ENCODE measurements at places on chromosomes 12 and 14. TPM values are rescaled to one million over a fixed set of nuclear protein-coding genes. Genes with fewer than 3 reads are reported as not detected.

DNA sequence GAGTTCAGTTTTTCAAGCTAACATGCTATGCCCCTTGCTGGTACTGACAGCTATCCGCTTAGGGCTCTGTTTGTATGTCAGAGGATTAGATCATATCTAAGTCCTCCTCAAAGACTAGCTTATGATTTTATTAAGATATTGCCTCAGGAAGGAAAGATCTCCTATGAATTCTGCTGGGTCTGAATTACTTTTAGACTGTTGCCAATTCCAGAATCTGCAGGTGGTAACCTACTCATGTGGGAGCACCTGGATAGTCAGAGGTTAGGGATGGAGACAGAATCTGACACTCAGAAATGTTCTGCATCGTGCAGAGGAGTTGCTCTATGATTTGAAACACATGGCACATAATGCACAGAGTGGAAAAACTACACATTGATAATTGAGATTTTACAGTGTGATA lies 843.4 kb downstream of the SLC6A15 start:
- no peak overlapping the region for H3K4me3 ChIP-seq
- H3K4me1 ChIP-seq = no peaks in the 10 kb centered on the region
- no peaks in the 10 kb centered on the region for H3K36me3 ChIP-seq
- H3K27me3 ChIP-seq = no peaks in the 10 kb centered on the region
- DNase-seq = no peak

- peak overlapping the region; percentile 18 for H3K27ac ChIP-seq
- peaks cover 3% of the 10 kb centered on the region for H3K4me1 ChIP-seq
- H3K36me3 ChIP-seq = no peaks in the 10 kb centered on the region
- peaks cover 30% of the 10 kb centered on the region for H3K27me3 ChIP-seq
- no peak overlapping the region for H3K4me3 ChIP-seq
Observed at GRCh38 chr14:76574416-76575095, 186.7 kb upstream of the VASH1 start.

GRCh38 chr12:63964301-63964700 lies 119.8 kb downstream of the SRGAP1 start:
- no peaks in the 10 kb centered on the region for H3K36me3 ChIP-seq
- H3K27me3 ChIP-seq = no peaks in the 10 kb centered on the region
- H3K27ac ChIP-seq = no peak overlapping the region
- H3K4me3 ChIP-seq = no peak overlapping the region
- no peak for DNase-seq

DNA sequence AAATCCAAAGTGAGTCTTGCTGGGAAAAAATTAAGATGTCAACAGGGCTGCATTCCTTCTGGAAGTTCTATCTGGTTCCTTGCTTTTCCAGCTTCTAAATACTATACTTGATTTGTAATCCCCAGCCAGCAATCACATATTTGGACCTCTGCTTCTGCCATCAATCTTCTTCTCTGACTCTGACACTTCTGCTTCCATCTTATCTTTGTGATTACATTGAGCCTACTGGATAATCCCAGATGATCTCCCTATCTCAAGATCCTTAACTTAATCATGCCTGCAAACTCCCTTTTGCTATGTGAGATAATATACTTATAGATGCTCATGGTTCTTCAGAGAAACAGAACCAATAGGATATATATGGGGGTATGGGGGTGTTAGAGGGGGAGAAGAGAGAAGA lies 49.9 kb upstream of the ZDHHC17 start:
- no peak overlapping the region for H3K27ac ChIP-seq
- no peak overlapping the region for H3K4me3 ChIP-seq
- no peaks in the 10 kb centered on the region for H3K36me3 ChIP-seq
- DNase-seq = no peak

GRCh38 chr14:54344445-54344844 lies 52.4 kb upstream of the CDKN3 start:
- H3K27ac ChIP-seq = no peak overlapping the region
- H3K4me1 ChIP-seq = peaks cover 12% of the 10 kb centered on the region
- no peaks in the 10 kb centered on the region for H3K27me3 ChIP-seq
- H3K4me3 ChIP-seq = no peak overlapping the region

DNA sequence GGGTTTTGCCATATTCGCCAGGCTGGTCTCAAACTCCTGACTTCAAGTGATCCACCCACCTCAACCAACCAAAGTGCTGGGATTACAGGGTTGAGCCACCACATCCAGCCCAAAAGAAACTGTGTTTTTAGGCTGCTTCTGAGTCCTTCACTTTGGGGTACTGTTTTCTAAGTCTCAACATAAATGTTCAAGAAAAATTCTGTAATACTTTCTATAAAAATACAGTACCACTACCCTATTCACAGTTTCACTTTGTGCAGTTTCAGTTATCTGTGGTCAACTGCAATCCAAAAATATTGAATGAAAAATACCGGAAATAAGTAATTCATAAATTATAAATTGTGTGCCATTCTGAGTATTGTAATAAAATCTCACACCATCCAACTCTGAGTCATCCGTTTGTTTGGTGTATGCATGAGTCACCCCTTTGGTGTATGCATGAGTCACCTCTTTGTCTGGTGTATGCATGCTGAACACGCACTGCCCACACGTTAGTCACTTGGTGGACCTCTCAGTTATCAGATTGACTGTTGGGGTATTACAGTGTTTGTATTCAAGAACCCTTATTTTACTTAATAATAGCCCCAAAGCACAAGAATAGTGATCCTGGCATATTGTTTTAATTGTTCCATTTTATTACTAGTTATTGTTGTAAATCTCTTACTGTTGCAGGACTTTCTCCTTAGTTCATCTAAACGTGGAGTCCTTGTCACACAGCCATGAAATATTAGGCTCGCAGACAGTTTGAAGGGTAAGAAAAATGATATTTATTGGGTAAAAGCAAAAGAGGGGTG lies 190.2 kb downstream of the FSCB start:
- no peak overlapping the region for H3K4me3 ChIP-seq
- no peaks in the 10 kb centered on the region for H3K4me1 ChIP-seq
- H3K36me3 ChIP-seq = no peaks in the 10 kb centered on the region
- H3K27me3 ChIP-seq = no peaks in the 10 kb centered on the region
- no peak overlapping the region for H3K27ac ChIP-seq

GRCh38 chr14:26605602-26606001 lies 7.8 kb upstream of the NOVA1 start:
- H3K4me1 ChIP-seq = no peaks in the 10 kb centered on the region
- DNase-seq = no peak
- no peak overlapping the region for H3K4me3 ChIP-seq
- H3K36me3 ChIP-seq = no peaks in the 10 kb centered on the region
- H3K27ac ChIP-seq = no peak overlapping the region
- H3K27me3 ChIP-seq = no peaks in the 10 kb centered on the region

The PLA2G1B gene
- not detected for total RNA-seq

DNA sequence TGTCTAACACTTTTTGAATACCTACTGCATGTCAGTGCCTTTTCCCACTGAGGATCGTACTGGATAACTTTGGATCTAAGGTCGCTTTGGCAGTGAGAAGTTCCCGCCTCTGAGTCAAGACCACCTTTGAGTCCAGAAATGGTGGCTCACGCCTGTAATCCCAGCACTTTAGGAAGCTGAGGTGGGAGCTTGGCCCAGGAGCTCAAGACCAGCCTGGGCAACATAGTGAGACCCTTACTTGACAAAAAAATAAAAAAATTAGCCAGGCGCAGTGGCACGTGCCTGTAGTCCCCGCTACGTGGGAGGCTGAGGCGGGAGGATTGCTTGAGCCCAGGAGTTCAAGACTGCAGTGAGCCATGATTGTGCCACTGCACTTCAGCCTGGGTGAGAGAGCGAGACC lies 61.1 kb downstream of the CHST11 start:
- no peaks in the 10 kb centered on the region for H3K27me3 ChIP-seq
- H3K4me1 ChIP-seq = no peaks in the 10 kb centered on the region
- no peak overlapping the region for H3K27ac ChIP-seq
- no peak for DNase-seq

The ITPR2 gene
- total RNA-seq = 72.4 TPM

DNA sequence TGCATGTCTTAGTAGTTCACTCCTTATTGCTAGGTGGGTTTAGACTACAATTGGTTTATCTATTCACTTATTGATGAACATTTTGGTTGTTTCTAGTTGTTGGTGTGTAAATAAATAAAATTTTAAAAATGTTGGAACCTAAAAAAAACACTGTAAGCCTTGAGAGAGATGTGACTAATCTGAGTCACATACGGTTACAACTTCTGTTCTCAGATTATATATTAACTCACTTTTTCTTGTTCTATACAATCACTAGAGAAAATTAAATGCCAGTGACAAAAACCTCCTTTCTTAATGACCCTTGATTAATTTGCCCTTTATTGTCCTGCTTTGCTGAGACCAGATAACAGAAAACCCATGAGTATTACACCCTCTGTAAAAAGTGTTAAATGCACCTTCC lies 7.1 kb upstream of the TDG start:
- H3K4me1 ChIP-seq = peaks cover 25% of the 10 kb centered on the region
- peak overlapping the region; percentile 94 for H3K27ac ChIP-seq
- no peak for DNase-seq
- H3K27me3 ChIP-seq = no peaks in the 10 kb centered on the region

DNA sequence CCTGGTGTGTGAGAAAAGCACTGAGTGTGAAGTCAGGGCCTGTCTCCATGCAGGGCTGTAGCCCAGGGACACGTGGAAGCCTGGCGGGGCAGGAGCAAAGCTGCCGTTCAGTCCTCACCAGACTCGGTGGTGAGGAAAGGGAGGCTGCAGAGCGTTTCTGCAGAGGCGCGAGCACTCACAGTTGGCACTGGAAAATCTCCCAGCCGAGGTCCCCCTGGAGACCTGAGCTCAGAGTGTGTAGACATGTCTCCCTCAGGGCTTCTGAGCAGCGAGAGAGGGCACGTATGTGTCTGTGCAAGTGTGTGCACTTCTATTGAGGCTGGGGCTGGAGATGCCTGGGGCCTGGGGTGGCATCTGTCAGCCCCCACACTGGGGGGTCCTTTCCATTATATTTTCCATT lies 11.0 kb upstream of the HHIPL1 start:
- H3K4me1 ChIP-seq = no peaks in the 10 kb centered on the region
- peaks cover 18% of the 10 kb centered on the region for H3K27me3 ChIP-seq
- H3K27ac ChIP-seq = no peak overlapping the region
- H3K36me3 ChIP-seq = no peaks in the 10 kb centered on the region
- DNase-seq = no peak
- H3K4me3 ChIP-seq = no peak overlapping the region

DNA sequence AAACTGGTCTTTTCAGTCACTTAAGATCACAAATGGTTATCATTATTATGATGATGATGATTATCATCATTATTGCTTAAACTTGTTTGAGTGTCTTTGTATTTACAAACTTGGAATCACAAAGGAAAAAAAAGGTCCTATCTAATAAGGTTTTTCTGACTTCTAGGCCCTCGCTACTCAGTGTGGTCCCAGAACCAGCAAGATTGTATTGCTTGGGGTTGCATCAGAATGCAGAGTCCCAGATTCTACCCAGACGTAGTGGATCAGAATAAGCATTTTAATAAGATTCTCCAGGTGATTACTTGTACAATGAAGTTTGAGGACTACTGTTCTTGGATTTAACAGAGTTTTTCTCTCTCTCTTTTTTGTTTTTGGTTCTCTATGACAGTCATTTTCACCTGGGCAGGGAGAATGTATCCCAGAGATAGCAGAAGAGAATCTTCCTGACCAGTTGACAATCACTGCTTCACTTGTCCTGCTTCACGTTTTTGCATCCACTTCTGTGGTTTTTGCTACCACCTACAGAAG lies 29.3 kb upstream of the PPP1R12A start:
- no peaks in the 10 kb centered on the region for H3K36me3 ChIP-seq
- H3K27me3 ChIP-seq = no peaks in the 10 kb centered on the region
- H3K4me3 ChIP-seq = no peak overlapping the region
- H3K4me1 ChIP-seq = peaks cover 3% of the 10 kb centered on the region
- no peak for DNase-seq

DNA sequence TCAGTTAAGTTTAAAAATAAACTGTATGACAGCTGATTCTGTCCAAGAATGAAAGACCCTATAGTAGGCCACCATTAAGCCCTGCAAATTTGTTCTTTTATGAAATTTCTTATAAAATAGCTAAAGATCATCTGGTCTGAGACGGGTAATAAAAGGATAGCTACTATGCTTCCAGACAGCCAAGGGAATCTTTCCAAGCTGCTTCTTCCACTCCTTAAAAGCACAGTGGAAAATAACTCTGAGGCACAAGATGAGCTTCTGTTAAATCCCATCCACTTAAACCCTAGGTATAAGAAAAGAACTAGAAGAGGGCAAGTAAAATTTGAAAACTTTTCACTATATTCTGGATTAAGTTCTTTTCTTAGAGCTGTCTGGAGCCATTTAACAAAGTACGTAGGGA lies 194.3 kb downstream of the CAPZA3 start:
- H3K4me3 ChIP-seq = no peak overlapping the region
- H3K4me1 ChIP-seq = peaks cover 6% of the 10 kb centered on the region
- peaks cover 9% of the 10 kb centered on the region for H3K36me3 ChIP-seq
- H3K27me3 ChIP-seq = peaks cover 26% of the 10 kb centered on the region
- H3K27ac ChIP-seq = no peak overlapping the region

DNA sequence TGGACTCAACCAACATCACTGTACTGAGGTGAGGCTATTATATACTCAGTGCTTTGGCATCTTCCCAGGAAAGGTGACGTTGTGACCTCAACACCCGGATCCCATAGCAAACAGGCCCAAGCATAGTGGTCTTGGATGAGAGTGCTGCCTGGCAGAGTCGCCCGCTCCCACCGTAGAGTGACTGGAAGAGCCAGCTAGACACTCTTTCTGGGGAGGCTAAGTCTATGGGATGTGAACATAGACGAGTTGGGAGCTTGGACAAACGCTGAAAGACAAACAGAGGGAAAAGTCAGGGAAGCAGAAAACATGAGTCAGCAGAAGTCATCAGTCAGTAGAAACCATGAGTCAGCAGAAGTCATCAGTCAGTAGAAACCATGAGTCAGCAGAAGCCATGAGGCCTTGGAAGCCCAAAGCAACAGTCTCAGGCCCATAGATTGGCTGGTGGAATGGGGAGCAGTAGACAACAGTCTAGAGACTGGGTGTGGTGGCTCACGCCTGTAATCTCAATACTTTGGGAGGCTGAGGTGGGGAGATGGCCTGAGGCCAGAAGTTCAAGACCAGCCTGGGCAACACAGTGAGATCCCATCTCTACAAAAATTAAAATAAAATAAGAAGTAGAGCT lies 66.4 kb upstream of the MAP1LC3B2 start:
- no peaks in the 10 kb centered on the region for H3K36me3 ChIP-seq
- H3K27ac ChIP-seq = peak overlapping the region; percentile 9
- H3K4me3 ChIP-seq = no peak overlapping the region
- H3K27me3 ChIP-seq = no peaks in the 10 kb centered on the region
- H3K4me1 ChIP-seq = peaks cover 1% of the 10 kb centered on the region
